ENCODE measurements at places on chromosomes 1 and 21.

DNA sequence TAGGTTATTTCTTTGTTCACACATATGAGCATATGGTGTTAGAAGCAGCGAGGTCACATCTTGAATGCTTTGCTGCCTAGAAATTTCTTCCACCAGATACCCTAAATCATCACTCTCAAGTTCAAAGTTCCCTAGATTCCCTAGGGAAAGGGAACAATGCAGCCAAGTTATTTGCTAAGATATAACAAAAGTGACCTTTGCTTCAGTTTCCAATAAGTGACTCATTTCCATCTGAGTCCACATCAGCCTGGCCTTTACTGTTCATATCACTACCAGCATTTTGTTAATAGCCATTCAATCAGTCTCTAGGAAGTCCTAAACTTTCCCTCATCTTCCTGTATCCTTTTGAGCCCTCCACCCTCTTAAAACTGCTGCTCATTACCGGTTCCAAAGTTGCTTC lies 1502.5 kb downstream of the KCNT2 start:
- DNase-seq, result no peak

DNA sequence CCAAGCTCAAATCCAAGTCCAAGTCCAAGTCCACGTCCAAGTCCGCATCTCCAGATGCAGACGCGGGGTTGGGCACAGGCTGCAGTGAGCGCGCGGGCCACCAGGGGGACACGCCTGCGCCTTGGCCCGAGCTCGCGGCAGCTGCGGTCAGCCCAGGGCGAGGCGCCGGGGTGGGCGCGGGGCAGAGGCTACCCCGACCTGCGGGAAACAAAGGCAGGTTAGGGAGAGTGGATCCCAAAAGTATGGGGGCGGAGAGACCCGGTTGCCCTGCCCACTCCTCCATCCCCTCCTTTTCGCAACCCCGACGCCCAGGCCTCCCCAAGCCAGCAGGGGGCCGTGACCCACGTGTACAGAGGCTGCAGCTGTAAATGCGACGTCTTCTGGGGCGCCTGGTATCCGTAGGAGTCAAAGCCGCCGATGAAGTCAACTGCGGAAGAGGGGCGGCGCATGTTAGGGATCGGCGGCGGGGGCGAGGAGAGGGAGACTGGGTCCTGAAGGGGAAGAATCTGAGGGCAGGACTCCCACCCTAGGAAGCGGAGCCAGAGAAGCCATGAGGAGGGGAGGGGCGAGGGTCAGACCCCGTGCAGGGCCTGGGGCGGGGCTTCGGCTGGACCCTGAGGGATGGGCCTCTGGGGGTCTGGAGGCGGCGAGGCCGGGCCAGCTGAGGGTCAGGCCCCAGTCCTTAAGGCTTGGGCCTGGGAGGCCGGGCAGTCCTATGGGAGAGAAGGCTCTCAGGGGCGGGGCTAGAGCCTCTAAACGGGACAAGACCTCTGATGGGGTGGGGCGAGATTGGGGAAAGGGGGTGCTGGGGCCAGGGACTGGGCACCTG lies 58.0 kb downstream of the NKAIN1 start:
- DNase-seq, result peak; percentile 59

DNA sequence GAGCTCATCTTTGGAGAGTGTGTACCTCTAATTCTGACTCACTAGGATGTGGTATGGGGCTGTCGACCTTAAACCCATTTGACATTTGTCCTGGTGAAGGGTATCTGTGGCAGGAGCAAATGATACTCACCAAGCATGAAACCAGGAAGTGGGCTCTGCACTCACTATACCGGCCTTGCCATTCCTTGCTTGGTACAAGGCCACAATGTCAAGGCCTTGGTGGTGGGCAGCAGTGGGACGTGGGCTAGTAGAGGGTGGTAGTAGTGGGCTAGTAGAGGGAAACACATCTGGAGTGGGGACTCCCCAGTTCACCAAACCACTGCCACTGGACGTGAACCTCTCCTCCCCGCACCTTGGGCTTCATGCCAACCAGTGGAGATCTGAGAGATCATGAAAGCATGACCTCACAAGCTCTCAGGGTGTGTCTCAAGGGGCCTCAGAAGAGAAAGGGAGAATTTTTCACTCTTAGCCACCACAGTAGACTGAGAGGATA lies 11.5 kb downstream of the TNFSF4 start:
- DNase-seq, result no peak

- DNase-seq, result no peak
These were observed 61.6 kb upstream of the PRDX6 start for GRCh38 chr1:173415490-173415889.

DNA sequence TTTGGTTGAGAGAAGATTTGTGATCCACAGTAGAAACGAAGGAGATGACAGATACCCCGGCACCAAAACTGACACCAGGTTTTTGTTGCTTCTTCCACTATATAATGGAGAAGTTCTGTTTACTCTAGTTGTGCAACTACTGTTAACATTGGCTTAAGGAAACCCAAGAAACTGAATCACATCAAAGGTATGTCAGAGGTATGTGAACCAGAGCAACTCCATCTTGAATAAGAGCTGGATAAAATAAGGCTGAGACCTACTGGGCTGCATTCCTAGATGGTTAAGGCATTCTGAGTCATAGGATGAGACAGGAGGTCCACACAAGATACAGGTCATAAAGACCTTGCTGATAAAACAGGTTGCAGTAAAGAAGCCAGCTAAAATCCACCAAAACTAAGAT lies 173.7 kb upstream of the CAMK1G start:
- DNase-seq, result no peak

DNA sequence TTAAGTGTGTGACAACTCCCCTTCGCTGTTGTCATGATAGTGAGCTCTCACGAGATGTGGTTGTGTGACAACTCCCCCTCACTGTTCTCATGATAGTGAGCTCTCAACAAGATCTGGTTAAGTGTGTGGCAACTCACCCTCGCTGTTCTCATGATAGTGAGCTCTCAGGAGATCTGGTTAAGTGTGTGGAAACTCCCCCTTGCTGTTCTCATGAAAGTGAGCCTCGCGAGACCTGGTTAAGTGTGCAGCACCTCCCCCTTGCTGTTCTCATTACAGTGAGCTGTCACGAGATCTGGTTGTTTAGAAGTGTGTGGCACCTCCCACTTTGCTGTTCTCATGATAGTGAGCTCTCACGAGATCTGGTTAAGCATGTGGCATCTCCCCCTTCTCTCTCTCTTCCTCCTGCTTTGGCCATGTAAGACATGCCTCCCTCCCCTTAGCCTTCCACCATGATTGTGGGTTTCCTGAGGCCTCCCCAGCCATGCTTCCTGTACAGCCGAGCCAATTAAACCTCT lies 25.1 kb upstream of the LSS start:
- DNase-seq, result no peak
